Kidney capillary endothelial cell (primary cell): ENCODE measurements at places on chromosomes 2 and 18.
A peak's percentile ranks its signal among the peaks of the same experiment; 100 is the strongest.

DNA sequence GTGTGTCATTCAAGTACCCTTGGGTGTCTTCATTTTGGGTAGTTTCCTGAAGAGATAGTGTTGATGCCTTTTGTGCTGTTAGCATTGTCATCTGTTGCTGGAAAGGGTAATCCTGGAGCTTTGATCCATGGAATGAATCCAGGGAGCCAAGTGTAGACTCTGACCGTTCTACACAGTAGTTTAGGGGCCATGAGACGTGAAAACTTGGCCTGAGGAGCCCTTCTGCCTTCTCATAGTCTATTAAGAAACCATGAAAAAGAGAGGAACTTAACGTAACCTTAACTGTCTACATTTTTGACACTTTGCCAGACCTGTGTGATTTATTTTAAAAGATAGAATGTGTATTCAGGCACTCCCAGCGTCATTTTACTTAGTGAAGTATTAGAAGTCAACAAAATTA, 194.0 kb downstream of the BABAM2 start:
- no peak for DNase-seq

- DNase-seq, result no peak
Measured at GRCh38 chr2:241224851-241225438, 36.5 kb downstream of the ANO7 start.

DNA sequence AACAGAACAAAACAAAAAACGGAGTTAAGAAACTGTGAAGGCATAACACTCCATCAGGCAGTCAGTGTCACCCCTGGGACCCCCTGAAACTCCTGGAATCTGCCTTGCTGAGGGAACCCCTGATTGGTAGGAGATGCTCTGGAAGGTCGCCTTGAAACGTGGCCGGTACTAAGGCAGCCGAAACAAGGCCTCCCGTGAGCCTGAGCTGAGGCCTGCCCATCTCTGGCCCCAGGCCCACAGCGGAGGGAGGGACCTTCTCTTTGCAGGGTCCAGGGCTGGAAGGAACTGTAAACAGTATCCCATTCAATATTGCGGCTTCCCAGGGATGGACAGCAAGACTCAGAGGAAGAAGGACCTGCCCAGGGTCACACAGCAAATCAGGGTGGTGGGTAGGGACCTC, 155.7 kb downstream of the INHBB start:
- no peak for DNase-seq

DNA sequence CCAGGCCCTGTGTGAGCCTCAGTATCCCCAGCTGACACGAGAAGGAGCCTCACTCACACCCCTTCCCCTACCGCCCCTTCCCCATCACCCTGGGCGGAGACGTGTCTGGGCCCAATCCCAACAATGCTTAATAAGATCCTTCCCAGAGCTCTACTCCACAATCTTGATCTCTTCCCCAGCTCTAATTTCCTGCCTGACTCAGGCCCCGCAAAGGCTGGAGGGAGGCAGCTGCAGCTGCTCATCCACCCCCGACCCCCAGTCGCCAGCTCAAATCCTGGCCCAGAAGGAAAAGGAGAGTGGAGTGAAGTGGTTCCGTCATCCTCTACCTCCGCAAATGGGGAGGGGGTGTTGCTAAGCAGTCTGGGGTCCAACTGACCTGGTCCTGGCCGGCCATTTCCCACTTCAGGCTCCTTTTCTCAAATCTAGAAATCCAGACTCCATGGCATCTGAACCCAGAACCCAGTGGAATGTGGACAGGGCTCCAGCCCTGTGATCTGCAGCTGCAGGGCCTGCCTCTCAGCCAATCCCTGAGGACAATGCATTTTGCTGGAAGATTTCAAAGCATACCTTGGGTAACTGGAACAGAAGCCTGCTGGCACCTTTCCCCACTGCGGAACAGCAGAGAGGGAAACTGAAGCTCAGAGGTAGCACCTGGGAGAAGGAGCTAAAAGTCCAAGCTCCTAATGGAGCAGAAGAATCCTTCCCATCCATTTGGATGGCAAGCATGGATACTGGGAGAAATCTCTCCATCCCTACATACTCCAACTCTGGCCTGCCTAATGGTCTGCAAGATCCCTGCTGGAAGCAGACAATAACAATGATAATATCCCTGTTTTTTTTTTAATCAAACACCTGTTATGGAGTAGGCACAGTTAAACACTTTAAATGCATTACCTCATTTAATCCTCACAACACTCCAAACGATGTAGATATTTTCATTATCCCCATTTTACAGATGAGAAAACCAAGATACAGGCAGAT, 5.6 kb upstream of the TNS1 start:
- DNase-seq, result no peak

DNA sequence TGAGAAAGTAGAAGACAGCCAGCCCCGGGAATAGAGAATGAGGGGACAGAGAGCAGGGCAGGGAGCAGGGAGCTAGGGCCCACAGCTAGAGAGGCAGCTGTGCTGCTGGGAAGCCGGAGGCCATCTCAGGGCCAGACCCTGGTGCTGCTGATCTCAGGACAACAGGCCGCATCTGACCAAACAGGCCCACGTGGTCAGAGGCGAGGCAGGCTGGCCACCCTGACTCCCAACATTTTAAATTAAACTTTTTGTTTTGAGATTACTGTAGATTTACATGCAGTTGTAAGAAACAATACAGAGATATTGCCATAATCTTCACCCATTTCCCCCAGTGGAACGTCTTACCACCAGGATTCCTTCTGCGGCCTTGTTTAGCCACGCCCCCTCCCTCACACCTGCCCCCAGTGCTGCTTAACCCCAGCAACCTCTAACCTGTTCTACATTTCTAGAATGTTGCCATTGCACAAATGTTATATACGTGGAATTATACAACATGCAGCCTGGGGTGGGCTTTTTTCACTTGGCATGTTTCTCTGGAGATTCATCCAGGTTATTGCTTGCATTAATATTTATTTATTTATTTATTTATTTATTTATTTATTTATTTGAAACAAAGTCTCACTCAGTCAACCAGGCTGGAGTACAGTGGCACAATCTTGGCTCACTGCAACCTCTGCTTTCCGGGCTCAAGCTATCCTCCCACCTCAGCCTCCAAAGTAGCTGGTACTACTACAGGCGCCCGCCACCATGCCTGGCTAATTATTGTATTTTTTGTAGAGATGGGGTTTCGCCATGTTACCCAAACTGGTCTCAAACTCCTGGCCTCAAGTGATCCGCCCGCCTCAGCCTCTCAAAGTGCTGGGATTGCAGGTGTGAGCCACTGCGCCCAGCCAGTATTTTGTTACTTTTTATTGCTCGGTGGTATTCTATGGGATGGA, 48.6 kb upstream of the GPR17 start:
- no peak for DNase-seq

GRCh38 chr2:44616667-44617155, 255.0 kb downstream of the CAMKMT start:
- DNase-seq, result no peak

DNA sequence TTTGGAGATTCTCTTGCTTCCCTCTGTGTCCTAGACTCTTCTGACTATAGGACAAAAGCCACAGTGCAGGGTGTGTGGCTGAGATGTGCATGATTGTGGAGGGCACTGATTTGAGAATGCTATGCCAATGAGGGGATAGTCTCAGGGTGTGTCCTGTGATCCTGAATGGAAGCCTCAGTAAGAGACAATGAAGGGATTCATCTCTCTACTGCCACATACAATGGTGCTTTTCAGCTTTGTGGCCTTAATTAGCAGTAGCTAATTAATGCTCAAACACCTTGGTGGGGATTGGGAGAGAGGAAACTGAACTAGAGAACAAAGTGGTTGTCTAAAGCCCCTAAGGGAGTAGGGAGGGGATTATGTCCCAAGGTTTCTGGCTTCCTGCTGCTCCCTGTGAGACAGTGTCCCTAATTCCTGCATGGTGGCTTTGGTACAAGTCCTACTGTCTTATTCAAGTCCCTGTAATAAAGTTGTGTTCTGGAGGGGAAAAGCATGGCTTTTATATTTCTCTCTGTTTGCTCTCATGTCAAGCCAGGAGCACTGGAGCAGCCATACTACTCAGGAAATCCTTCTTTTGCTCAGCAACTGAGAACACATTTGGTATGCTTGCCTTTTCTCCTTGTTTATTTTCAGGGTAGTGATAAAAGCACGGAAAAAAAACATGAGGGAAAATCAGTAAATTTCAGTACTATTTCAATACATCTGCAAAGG, 415.2 kb upstream of the TCF4 start:
- DNase-seq, result no peak

- DNase-seq, result no peak
Measured at GRCh38 chr18:29156531-29156930, 979.6 kb upstream of the CDH2 start.

- DNase-seq, result no peak
Measured at GRCh38 chr2:3343012-3343411, 34.6 kb downstream of the EIPR1 start.

DNA sequence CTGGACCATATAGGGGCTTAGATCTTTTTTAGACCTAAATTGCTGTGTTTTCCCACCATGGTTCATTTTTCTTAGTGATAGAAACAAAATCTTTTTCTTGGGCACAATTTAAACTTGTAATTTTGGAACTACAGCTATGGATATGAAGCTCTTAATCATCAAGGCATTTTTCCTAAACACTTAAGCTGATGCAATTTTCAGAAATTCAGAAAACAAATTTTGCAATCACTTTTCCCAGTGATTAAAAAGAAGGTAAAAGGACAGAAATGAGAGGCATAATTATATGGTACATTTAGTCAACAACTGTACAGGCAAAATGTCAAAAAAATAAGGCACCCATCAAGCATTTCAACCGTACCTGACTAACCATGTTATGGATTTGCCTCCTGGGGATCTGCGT, 665.4 kb downstream of the XIRP2 start:
- no peak for DNase-seq

DNA sequence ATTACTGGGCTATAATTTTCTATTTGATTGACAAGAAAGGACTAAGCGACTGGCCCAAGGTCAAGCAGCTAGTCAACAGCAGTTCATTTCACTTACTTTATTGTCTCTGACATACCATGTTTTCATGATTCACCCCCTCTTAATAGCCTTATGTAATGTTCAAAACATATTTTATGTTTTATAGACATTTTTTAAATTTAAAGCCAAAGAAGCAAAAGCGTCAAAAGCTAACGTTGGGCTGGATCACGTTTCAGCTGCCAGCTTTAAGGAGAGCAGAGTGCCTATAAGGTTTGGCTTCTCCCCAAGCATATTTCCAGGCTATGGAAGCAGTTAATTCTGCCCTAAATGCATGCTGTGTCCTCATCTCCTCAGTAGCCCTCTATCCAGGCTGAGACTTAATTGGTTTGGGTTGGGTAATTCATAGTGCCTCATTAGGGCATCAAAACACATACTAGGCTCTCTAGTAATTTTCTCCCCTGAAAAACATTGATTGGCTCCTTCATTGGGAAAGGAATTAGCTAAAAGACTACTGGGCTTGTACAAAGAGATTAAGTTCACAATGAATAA, 94.8 kb upstream of the CREB1 start:
- no peak for DNase-seq

GRCh38 chr2:186125156-186125555, 360.9 kb upstream of the ZC3H15 start:
- DNase-seq, result no peak

- DNase-seq, result no peak
Measured at GRCh38 chr2:221791844-221792243, 219.7 kb upstream of the EPHA4 start.

DNA sequence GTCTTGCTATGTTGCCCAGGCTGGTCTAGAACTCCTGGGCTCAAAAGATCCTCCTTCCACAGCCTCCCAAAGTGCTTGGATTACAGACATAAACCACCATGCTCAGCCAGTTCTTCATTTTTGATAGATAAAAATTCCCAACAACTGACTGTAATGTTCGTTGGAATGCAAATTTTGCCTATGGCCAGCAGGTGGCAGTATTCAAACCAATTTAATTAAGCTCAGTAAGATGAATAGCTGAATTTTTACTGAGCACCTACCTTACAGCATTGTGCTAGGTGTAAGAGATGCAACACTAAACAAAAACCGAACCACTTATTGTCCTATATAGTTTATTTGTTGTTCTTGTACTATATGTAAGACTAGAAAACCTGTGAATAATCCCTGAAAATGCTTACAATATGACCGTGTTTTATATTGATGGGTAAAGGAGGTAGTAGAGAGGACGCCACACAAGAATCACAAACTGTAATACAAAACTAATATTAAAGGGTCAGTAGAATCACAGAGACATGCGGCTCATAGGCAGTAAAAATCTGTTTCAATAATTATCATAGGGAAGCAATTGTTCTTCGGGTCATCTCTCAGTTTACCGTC, 8.2 kb upstream of the TMEM182 start:
- peak; percentile 57 for DNase-seq

GRCh38 chr2:220473611-220474010, 846.2 kb downstream of the SLC4A3 start:
- no peak for DNase-seq

DNA sequence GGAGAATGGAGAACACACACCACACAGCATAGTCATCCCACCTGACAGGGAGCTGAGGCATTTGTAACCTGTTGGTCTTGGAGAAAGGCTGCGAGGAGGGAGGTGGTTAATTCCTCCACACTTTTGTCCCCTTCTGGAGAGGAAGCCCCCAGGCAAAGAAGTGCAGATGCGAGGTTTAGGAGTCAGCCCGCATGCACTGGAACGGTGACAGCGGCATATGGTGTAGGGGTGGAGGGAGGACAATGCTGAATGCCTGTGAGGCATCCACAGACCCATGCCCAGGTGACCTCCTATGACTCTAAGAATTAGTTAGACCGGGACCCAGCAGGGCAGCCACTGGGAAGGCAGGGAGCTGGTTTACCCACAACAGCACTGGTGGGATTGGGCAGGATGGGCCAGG, 12.2 kb downstream of the SPATA3 start:
- DNase-seq, result no peak

GRCh38 chr2:85156619-85157018, 23.4 kb downstream of the TCF7L1 start:
- no peak for DNase-seq

- no peak for DNase-seq
Measured at GRCh38 chr2:47964722-47965434, 58.6 kb upstream of the FBXO11 start.

DNA sequence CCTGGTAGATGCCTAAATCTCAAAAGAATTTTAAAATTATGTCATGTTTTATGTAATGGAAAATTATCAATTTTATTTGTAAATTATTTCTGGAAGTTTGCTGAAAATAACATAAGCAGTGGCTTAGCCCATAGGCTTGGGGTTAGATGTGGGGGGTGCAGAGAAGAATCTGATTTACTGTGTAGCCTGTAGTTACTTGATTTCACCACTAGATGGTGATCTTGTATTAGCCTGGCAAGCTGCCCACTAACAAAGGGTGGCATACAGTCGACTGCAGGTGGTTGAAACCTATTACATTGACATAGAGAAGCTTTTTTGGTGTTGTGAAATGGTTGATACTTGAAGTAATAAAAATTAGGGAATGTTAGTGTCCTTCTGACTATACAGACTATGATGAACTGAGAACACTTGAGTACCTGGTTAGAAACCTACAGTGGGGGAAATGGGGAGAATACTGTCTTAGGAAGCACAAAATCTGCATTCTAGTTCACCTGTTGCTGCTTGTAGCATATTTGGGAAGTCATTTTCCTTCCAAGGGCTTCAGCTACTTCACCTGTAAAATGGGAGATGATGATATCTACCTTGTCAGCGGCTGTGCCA, 191.0 kb upstream of the LHCGR start:
- DNase-seq, result peak; percentile 62

- no peak for DNase-seq
Measured at GRCh38 chr2:174007010-174007409, 41.8 kb upstream of the SP3 start.
